NK-92 treated with Interleukin-12 subunit alpha and Interleukin-12 subunit beta, amount 100 ng/mL, for 24 hours (cell line): ENCODE measurements at places on chromosomes 2 and 18.

DNA sequence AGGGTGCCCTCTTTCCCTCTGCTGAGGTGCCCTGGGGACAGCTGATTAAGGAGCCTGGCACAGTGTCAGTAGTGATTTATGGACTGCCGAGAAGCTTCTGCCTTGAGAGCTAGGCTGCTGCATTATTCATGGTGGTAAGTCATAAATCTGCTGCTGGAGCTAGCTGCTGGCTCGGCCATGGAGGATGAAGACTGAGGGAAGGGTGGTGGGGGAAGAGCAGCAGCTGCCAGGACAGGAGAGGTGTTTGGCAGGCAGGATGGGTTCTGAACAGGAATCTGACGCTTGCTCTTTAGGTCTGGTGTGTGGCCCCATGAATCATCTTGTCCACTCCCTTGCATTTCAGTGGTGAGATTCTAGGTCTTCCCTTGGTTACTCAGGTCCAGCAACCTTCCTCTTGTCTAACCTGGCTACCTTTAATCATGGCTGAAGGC is 296.3 kb downstream of the DYSF start:
- no peak for DNase-seq

- DNase-seq, result no peak
These were observed 140.6 kb downstream of the TMX3 start for GRCh38 chr18:68574311-68574710.

- no peak for DNase-seq
These were observed 89.2 kb downstream of the NYAP2 start for GRCh38 chr2:225488743-225489142.

GRCh38 chr2:47016172-47016913 is 100.7 kb upstream of the MCFD2 start:
- no peak for DNase-seq

DNA sequence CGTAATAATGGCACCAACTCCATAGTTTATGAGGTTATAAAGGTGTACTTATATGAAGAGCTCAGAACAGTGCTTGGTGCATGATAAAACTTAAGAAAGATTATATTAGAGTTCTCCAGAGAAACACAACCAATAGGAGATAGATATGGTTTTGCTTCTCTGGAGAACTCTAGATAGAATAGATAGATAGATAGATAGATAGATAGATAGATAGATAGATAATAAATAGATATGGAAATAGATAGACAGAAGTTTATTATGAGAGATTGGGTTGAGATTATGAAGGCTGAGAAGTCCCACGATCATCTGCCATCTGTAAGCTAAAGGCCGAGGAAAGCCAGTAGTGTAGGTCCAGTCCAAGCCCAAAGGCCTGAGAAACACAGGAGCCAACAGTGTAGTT is 2.9 kb upstream of the MBOAT2 start:
- DNase-seq, result no peak

DNA sequence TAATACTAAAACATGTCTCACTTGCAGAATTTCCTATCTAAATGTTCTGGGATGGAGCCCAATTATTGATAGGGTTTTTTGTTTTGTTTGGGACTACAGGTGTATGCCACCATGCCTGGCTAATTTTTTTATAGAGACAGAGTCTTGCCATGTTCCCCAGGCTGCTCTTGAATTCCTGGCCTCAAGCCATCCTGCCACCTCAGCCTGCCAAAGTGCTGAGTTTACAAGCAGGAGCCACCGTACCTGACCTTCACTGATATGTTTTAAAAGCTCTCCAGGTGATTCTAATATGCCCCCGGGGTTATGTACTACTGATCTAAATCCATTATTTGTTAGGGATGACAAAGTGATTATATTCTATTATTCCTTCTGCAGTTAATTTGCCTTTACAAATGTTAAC is 2.2 kb downstream of the ELAC1 start:
- DNase-seq, result no peak

DNA sequence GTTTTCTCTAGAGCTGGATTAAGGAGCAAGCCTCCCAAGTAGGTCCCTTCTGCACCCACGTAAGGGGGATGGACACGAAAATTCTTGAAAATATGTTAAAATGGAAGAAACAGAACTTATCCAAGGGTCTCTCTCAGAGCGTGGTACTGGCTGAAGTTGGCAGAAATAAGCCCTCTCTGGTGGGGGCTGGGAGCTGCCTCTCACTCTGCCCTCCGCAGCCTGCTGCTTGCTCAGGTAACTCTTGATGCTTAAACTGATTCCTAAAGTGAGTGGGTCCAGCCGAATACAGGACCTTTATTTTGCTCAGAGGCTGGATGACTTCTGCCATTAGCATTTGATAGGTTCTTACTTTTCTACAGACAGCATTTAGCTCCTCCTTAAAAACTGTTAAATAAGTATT is 78.1 kb downstream of the SPHKAP start:
- no peak for DNase-seq

- peak; percentile 17 for DNase-seq
These were observed 43.2 kb upstream of the UBE2F start for GRCh38 chr2:237923481-237924163.

DNA sequence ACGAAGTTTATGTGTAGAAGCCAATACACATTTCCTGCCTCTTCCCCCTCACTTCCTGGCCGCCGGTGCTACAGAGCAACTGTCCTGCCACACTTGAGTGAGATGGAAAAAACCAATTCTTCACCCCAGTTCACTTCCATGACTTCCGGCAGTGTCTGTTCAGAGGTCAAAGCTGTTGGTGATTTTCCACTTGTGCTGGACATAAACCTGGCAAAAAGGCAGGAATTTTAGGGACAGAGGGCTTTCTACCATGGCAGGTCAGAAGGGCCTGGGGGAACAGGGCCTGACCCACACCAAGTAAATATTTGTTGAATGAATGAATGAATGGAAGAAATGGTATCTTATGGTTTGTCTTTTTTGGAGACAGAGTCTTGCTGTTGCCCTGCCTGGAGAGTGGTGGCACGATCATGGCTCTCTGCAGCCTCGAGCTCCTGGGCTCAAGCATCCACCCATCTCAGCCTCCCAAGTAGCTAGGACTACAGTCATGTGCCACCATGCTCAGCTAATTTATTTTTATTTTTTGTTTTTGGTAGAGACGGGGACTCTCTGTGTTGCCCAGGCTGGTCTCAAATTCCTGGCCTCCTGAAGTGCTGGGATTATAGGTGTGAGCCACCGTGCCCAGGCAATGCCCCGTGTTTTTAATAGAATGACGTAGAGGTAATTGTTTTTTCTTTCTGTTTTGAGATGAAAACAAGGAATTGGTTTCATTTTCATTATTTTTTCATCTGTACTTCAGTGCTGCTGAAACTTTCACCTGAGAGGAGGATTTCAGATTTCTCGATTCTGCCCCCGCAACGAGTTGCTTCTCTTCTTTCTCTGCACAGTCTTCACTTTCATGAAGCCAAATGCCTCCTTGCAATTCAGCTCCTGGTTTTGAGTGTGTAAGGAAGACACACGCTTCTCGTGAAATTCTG is 48.0 kb upstream of the LPIN2 start:
- peak; percentile 8 for DNase-seq

GRCh38 chr2:144859716-144860115 is 339.8 kb upstream of the ZEB2 start:
- DNase-seq, result no peak

- DNase-seq, result no peak
These were observed 21.1 kb upstream of the RGPD8 start for GRCh38 chr2:112454586-112454985.

GRCh38 chr18:24500766-24501165 is 40.3 kb downstream of the HRH4 start:
- DNase-seq, result no peak

GRCh38 chr2:48147719-48148118 is 241.4 kb upstream of the FBXO11 start:
- no peak for DNase-seq

GRCh38 chr2:28219138-28219537 is 173.5 kb upstream of the FOSL2 start:
- DNase-seq, result no peak

GRCh38 chr2:193240752-193241151 is 1046.0 kb upstream of the TMEFF2 start:
- DNase-seq, result no peak

DNA sequence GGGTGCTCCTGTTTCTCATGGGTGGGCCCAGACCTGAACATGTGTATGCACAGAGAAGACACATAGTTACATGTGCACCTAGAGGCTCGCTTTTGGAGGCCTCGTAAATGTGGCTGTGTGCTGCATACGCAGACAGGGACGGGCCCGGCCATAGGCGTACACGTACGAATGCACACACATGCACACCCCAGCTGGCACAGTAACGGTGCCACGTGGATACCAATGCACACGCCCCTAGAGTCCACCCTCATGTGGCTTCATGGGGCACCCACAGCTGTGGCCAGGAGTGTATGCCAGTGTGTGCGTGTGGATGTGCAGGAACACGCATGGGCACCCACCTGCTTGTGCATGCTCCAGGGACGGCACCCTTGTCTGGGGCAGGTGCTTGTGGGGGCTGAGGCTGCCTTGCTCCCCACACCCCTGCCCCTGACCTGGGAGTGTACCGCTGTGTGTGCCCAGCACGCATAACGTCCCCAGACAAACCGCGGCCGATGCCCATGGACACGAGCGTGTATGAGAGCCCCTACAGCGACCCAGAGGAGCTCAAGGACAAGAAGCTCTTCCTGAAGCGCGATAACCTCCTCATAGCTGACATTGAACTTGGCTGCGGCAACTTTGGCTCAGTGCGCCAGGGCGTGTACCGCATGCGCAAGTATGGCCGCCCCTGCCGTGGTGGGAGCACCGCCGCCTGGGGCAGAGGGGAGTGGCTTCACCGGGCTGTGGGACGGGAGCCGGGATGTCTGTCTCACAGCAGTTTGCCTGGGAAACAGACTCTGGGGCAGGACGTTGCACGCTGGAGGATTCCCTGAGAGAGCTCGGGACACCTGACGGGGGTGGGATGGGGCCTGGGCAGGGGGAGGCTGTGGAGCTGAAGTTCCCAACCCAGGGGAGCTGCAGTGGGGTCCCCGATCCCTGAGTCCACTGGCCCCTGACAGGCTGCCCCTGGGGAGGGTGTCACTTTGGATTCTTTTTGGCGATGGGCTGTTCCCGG is 21.0 kb downstream of the ZAP70 start:
- no peak for DNase-seq

GRCh38 chr2:239432174-239432573 is 31.4 kb upstream of the HDAC4 start:
- no peak for DNase-seq

DNA sequence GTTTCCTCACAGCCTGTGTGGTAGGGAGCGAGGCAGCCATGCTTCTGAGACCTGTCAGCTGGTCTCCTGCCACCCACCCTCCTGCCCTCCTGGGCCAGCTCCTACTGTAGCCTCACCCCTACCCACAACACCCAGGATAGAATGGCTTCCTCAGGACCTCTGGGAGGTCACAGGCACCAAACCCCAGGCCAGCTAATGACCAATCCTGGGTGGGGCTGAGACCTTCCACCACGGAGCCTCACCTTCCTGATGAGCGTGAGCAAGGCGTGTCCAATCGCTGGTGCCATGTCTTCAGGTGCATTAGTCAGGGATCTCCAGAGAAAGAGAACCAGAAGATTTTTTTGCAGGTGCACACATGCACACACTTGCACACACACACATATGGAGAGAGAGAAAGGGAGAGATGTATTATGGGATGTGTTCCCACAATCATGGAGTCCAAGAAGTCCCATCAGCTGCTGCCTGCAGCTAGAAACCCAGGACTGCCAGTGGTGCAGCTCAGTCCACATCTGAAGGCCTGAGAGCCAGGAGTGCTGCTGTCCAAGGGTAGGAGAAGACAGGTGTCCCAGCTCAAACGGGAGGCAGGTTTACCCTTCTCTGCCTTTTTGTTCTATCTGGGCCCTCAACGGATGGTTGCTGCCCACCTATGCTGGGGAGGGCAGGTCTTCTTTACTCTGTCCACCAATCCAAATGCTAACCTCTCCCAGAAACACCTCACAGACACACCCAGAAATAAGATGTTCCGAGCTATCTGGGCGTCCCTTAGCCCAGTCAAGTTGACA is 70.4 kb upstream of the HDAC4 start:
- no peak for DNase-seq

- no peak for DNase-seq
These were observed 278.4 kb upstream of the FAM98A start for GRCh38 chr2:33877348-33878016.

- no peak for DNase-seq
These were observed 165.2 kb downstream of the SLC8A1 start for GRCh38 chr2:40286721-40287120.

DNA sequence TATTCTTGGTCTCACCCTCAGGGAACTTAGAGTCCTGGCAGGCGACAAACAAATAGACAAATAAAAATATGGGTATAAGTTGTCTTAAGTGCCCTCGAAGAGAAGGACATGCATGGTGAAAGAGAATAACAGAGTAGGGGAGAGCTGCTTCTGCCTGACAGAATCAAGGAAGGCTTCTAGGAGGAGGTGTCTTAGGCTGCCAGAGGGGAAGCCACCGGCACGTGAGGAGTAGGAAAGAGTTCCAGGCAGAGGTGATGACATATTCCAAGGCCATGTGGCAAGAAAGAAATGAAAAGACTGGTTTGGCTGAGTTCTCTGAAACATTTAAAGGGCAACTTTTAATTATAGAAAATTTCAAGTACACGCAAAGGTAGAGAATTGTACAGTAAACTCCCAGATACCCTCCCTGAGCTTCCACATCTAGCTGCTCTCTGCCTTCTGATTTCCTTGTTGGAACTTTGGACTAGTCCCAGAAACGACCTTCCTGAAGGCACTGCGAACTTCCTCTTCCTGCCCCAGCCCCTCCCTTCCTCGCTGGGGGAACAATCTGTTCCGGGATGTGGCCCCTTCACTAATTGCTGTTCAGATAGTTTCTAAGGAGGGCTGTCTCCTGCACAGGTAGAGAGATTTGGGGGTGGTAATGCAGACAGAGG is 91.7 kb downstream of the DYSF start:
- DNase-seq, result no peak

DNA sequence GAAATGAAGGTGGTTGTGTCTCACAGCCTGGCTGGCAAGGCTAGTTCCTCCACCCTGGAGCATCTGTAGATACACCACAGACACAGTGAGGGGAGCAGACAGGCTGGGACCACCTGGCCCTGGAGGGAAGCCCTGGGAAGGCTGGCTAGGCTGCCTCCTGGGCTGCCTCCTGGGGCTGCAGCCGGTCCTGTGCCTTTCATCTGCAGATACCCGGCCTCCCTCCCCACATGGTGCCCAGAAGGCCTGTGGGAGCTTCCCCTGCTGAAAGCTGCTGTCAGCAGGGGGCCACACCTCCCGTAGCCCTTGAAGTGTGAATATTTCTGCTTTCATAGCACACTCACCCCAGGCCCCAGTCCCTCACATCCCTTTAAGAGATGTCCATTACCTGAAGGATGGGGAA is 37.6 kb downstream of the SDC1 start:
- no peak for DNase-seq

DNA sequence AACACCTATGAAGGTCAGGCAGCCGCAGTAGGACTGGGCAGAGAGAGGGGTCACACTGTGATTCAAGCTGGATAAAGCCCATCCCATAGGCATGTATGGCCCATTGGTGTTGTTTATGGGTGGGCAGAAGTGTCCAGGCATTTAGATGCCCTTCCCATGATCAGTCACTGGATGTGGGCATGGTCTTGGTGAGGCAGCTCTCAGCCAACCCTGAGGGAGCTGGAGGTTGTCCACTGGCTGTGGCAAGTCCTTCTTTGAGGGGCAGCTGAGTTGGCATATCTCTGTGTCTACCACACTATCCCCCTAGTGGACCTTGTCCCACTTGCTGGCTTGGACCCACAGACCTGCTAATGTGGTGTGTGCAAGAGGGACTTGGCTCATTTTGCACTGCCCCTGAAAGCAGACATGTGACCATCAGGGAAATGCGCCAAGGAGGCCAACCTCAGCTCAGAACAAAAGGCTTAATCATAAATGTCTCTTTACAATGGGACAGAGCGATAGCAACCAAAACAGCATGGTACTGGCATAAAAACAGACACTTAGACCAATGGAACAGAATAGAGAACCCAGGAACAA is 82.0 kb downstream of the TMEM17 start:
- no peak for DNase-seq
